Epithelial cell of proximal tubule (primary cell): ENCODE measurements at places on chromosomes 12 and 14. TPM values are rescaled to one million over a fixed set of nuclear protein-coding genes. Genes with fewer than 3 reads are reported as not detected.

GRCh38 chr12:20201733-20202132 lies 166.6 kb upstream of the PDE3A start:
- no peak for DNase-seq

GRCh38 chr14:81295958-81296923 lies 75.5 kb upstream of the GTF2A1 start:
- no peak for DNase-seq

DNA sequence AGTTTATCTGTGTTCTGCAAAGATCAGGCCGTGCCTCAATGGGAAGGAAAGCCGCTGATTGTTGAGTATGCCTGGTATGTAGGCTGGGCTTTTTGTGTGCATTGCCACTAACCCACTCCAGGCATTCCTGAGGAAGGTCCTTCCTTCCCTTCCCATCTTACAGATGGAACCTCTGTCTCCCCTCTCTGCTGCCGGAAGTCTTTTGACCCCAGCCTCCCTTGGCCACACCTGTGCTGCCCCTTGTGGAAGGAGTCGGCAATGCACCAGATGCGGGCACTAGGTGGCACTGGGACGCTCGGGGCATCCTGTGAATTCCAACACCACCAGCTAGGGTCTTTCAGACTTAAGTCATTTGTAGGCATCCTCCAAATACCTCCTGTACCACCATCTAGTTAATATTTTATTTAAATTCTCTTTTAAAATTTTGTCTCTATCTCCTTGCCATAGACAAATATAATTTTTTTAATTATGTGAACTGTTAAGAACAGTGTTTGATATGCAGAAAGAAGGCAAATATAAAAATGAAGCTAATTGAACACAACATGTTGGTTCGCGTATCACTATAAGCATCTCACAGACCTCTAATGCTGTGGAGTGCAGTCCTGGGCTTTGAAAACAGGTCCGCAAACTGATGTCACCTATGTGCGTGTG lies 99.6 kb downstream of the RIN3 start:
- DNase-seq, result no peak

DNA sequence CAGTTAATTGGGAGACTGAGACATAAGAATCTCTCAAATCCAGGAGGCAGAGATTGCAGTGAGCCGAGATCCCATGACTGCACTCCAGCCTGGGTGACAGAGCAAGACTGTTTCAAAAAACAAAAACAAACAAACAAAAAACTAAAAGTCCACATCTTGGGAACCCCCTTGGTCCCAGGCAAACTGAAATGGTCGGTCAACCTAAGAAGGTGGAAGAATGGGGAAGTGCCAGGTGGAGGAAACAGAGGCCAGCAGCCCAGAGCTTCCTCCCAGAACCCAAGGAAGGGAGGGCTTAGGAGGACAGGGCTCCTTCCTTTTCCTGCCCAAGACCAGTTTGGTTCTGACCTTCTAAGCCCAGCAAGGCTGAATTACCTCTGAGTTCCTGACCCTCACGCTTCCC lies 121.0 kb upstream of the FUT8 start:
- no peak for DNase-seq

DNA sequence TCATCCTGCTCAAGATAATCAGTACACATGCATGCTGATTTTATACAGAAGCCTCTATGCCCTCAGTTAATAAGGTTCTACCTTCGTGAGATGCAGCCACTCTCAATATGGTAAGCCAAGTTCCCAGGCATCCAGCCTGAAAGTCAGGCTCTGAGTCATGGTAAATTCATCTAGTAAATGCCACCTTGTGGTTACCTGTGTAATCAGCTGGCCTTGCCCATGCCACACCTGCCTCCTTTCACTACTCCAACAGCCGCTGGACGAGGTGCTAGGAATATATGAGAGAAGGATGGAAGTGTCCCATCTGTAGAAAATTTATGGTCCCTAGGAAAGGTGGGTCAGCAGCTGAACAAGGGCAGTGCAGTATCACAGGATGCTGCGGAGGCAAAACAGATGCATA lies 207.3 kb downstream of the SSPN start:
- peak; percentile 35 for DNase-seq

GRCh38 chr12:28180786-28181185 lies 9.5 kb upstream of the CCDC91 start:
- no peak for DNase-seq

The EIF2S3B gene
- 0.94 and 2.9 TPM in 2 replicates for total RNA-seq

The MYO1H gene
- not detected in 2 replicates for total RNA-seq

The ZDHHC22 gene
- total RNA-seq, result 0.07 TPM in 1 of 2 replicates, not detected in the other
